Natural killer cell (primary cell): ENCODE measurements at places on chromosomes 4 and X. TPM values are rescaled to one million over a fixed set of nuclear protein-coding genes. Genes with fewer than 3 reads are reported as not detected.

DNA sequence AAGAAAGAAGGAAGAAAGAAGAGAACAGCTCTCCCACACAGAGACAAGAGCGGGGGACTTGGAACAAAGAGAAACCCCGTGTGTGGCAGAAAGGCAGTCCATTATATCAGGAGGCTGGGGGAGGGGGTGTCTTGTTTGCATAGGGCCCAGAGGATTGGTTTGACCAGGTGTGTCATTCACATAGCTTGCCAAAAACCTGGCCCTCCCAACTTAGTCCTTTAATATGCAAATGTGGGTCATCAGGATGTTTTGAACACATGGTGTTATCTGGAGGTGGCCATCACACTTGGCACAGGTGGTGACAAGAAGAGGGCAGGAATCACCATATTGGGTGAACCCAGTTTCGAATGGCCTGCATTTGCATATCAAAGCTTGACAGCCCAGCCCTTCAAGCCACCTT lies 111.7 kb downstream of the LINC00632 start:
- DNase-seq: no peak

DNA sequence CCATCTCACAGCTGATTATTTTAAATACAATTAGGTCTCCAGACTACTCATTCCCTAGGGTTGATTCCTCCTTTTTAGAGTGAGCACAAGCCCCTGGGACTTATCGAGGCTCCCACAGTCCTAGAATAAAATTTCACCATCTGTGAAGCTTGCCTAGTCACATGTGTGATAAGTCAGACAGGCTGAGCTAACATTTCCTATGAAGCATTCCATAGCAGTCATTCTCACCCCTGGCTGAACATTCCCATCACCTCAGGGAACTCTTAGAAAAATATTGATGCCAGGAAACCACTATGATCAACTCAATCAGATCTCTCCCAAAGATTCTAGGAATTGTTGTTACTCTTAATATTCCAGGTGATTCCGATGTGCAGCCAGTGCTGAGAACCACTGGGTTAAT lies 37.7 kb downstream of the ARHGEF9 start:
- no peak for DNase-seq

- no peak for DNase-seq
Measured at GRCh38 chr4:66219401-66219800, 549.1 kb upstream of the EPHA5 start.

DNA sequence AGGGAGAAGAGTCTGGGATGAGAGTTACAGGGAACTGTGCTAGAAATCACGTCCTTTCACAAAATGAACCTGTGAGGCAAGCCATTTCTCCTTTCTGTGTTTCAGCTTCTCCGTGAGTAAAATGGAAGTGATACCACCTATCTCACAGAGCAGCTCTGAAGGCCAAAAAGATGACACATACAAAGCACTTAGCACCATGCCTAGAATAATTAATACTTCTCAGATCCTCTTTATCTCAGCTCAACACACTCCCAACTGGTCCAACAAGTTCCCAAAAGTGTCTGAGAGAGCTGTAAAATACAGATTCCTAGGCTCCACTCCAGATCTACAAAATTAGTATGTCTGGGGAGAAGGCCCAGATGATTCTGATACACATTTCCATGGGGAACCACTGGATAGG lies 38.3 kb downstream of the LHFPL1 start:
- no peak for DNase-seq

GRCh38 chrX:119132316-119132715 lies 4.7 kb upstream of the KIAA1210 start:
- no peak for DNase-seq

Gene GPR50
- total RNA-seq: not detected

DNA sequence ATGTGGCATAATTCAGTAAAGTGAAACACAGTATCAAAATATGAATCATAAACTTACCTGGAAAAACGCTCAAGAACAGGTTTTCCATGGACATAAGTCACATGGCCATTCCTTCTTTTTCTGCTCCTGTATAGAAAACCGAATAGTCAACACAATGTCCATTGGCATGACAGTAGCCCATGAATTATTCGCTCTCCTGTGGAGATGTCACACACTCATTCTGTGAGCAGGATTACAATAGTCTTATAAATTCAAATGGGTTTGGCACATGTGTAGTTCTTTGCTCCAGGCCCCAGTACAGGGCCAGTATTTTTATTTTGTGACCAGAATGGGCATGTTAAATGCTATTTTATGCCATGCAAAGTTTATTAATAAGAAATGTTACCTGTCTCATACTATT lies 15.1 kb upstream of the CXCL13 start:
- DNase-seq: no peak

Gene BMX
- not detected for total RNA-seq

Gene ARX
- total RNA-seq: not detected

- DNase-seq: no peak
Measured at GRCh38 chrX:100745806-100746537, 14.1 kb upstream of the SYTL4 start.

Gene NLGN4X
- not detected for total RNA-seq

- no peak for DNase-seq
Measured at GRCh38 chrX:148632444-148632843, 132.0 kb downstream of the AFF2 start.
